ENCODE measurements at places on chromosomes 4 and X. TPM values are rescaled to one million over a fixed set of nuclear protein-coding genes. Genes with fewer than 3 reads are reported as not detected.

- no peak for DNase-seq
These were observed 118.0 kb downstream of the SLC4A4 start for GRCh38 chr4:71456841-71457240.

- DNase-seq, result no peak
These were observed 96.8 kb upstream of the FRAS1 start for GRCh38 chr4:77960367-77960766.

DNA sequence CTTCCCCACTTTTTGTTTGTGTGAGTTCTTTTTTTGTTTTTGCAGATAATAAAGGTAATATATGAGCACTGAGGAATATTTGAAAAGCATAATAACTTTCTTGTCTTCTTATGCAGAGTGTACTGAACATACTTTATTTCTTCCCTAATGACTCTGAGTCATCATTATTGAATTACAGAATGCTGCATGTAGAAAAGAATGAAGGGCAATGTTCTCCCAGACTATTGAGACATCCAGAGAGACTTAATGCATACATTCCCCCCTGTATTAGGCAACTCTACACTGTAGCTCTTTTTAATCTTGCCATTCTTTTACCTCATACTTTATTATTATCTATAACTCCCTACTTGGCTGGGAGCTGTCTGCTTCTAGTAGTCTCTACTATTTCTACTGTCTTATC lies 240.5 kb upstream of the ANKRD50 start:
- DNase-seq, result no peak

GRCh38 chrX:114584375-114584943 lies 573 bp downstream of the HTR2C start:
- no peak for DNase-seq

DNA sequence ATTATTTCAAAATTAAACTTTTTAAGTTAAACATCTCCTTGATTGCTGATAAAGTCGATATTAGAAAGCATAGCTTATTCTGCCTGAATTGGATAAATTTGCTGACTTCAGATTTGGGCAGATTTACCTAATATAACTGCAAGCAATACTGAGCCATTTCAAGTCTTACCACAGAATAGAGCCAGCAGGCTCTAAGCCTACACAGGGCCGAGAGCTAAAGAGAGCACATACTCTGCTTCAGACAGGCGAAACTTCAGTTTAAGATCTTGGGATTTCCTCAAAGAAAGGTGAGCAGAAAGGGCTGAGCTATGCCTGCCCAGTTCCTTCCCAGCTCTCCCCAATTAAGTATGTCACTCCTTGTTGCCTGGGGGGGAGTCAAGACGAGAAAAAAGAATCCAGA lies 240.6 kb upstream of the NOCT start:
- no peak for DNase-seq

GRCh38 chr4:3196670-3197359 lies 52.1 kb upstream of the MSANTD1 start:
- no peak for DNase-seq

GRCh38 chrX:19332983-19333382 lies 10.7 kb upstream of the PDHA1 start:
- DNase-seq, result no peak

The TLL1 gene
- not detected for polyA plus RNA-seq

The TRPC3 gene
- not detected for polyA plus RNA-seq

The NAP1L3 gene
- polyA plus RNA-seq, result 4.7 TPM

The TMPRSS11E gene
- not detected for polyA plus RNA-seq

The KCTD8 gene
- not detected for polyA plus RNA-seq

The F11 gene
- polyA plus RNA-seq, result not detected
